ENCODE measurements at places on chromosomes 7 and 10. TPM values are rescaled to one million over a fixed set of nuclear protein-coding genes. Genes with fewer than 3 reads are reported as not detected.

GRCh38 chr10:32963096-32963495 lies 5.1 kb upstream of the ITGB1 start:
- DNase-seq, result peak; percentile 48

The MAGI2 gene
- 0.26 TPM for total RNA-seq

- peak; percentile 56 for DNase-seq
These were observed 113.4 kb downstream of the BTRC start for GRCh38 chr10:101467286-101467770.

The TMEM60 gene
- 11.9 TPM for total RNA-seq

DNA sequence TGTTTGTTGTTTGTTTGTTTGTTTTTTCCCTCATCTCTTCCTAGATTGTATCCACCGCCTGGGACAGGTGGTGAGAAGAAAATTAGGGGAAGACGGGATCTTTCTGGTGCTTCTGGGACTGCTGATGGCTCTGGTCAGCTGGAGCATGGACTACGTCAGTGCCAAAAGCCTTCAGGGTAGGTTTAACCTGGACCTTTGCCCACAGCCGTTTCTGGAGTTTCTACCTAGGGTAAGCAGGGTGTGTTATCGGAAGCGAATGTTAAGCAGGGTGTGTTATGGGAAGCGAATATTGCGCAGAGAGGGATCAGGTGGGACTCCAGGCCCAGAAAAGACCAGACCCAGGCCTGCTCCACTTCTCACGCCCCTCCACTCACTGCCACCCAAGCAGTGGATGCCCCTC lies 4.7 kb downstream of the CLCN1 start:
- no peak for DNase-seq

DNA sequence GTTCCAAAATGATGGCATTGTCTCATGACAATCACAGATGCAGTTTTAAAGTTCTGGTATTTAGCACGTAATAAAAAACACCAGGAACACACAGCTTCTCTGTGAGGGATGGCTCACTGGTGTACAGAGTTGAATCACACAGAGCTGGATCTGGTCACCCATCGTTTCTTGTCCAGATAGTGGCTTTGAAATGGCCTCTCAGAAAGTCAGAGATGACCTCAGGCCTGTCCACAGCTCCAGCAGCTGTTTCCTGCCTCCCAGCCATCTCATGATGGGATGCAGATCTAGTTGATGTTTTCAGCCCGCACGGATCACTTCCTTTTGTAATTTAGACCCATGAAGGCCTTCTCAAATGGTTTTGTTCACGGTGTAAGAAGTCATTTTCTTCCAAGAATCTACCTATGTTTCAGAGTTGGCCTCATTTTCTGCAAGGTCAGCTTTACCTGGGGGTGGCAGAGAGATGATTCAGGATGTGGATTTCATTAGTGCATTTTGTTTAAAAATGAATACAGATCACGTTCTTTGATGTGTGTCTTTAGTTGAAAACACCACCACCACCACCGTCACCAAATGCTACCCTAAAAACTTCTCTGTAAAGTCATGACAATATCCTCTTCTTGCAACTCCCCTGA lies 166.2 kb downstream of the SNX10 start:
- DNase-seq, result peak; percentile 90

The FLNC gene
- total RNA-seq, result 130 TPM

DNA sequence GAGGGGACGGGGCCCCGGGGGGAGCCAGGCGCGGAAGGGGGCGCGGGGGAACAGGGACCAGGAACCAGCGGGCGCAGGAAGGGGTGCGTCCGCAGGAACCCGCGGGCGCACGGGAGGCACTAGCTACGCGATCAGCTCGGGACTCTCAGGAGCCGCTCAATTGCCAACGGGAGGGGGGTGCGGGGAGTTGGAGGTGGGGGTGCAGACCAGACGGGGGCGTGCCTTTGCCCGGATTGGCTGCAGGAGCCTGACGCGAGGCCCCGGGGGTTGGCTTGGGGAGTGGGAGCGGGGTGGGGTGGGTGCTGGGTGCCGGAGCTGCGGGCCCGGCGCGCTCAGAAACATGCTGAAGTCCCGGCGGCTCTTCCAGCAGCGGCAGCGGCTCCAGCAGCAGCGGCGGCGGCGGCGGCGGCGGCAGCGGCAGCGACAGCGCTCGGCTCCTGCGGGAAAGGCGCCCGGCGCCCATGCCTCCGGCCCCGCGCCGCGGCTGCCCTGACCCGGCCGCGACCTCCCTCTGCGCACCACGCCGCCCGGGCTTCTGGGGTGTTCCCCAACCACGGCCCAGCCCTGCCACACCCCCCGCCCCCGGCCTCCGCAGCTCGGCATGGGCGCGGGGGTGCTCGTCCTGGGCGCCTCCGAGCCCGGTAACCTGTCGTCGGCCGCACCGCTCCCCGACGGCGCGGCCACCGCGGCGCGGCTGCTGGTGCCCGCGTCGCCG lies at the start of gene ADRB1:
ADRB1 (plus strand) TSS at position 335 of the 715 bp plus-strand sequence; CDS start at position 602, 267 bp downstream.
- DNase-seq, result peak; percentile 88

GRCh38 chr10:31261511-31262311 lies 57.3 kb upstream of the ZEB1 start:
- no peak for DNase-seq

DNA sequence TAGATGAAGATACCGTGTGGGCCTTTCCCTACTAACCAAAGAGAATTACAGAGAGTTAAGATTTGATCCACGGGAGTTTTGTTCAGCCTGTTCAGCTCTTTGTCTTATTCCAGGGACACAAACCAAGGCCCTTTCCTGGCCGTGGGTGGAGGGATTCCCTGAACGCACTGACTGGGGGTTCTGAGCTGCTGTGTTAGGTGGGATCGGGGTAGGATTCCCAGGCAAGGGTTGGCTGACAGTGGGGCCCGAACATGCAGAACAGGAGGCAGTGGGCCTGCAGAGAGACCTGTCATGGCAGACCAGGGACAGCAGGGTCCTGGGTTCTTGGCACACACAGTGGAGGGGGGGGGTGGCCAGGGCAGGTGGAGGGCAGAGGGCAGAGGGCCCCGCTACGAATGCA lies 89.5 kb upstream of the MKI67 start:
- DNase-seq, result no peak

DNA sequence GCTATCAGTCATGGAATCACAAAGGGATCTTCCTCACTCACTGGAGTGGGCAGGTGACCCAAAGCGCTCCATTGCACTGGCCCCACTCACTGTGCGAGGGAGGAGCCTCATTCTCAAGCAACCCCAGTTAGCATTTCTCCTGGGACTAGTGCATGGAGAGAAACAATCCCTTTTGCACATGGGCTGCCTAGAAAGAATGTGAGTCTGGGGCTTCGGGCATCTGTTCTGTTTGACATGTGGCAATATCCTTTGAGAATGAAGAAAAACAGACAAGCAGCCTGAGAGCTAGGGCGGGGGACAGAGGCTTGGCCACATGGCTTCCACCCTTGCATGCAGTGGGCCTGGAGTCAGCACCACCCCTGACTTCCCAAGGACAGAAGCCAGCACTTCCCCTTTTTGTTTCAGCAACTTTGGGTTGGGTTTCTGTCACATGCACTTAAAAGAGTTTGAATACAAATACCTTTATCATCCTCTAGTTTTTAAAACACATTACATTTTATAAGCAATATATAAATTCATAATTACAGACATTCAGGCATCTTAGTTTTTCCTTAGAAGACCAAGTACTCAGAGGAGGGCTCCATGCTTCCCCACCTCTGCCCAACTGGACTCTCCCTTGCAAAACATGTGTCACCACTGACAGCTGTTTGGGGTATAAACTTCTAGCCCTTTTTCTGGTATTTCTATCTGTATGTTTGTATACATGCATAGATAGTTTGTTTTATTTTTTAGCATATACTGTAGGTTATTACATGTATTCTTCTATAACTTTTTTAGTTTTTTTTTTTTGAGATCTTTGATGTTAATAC lies 73.8 kb downstream of the RBM20 start:
- no peak for DNase-seq

DNA sequence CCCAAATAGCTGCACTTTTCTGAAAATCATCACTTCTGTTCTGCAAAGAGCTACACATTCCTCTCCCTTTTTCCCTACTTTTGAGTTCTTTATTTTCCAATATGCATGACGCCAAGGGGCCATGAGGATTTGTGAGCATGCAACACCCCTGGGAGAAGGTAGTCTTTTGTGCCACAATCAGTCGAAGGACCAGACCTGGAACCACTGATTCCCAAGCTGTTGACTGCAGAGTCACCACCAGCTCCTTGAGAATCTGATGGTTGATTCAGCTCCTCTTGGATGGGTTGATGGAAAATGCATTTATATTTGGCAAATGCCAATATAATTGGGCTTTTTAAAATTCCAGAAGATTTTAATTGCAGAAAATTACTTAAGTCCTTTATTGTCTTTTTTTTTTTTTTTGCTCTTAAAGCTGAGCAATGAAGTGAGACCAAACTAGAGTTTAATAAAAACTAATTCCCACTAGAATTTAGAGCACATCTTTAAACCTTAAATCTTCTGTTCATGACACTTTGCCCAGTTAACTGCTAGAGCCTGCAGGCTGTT lies 554.1 kb downstream of the TNS3 start:
- DNase-seq, result no peak

The SEC61A2 gene
- 3.5 TPM for total RNA-seq

The SKIDA1 gene
- total RNA-seq, result 3.8 TPM

The SPAM1 gene
- total RNA-seq, result not detected

- peak; percentile 51 for DNase-seq
These were observed 9.1 kb upstream of the CSGALNACT2 start for GRCh38 chr10:43128958-43129706.
